ENCODE measurements at places on chromosomes 3 and 15.
A peak's percentile ranks its signal among the peaks of the same experiment; 100 is the strongest.

DNA sequence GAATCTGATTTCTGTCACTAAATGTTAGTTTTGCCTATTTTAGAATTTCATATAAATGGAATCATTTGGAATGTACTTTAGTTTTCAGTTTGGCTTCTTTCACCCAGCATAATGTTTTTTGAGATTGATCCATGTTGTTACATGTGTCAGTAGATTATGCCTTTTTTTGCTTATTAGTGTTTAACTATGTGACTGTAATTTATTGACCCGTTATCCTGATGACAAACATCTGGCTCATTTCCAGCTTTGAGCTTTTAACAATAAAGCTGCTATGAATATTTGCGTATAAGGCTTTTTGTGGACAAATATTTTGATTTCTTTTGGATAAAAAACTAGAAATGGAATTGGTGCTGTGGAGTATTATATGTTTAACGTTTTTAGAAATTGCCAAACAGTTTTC lies 254.5 kb upstream of the CFAP20DC start:
- DNase-seq, result no peak

DNA sequence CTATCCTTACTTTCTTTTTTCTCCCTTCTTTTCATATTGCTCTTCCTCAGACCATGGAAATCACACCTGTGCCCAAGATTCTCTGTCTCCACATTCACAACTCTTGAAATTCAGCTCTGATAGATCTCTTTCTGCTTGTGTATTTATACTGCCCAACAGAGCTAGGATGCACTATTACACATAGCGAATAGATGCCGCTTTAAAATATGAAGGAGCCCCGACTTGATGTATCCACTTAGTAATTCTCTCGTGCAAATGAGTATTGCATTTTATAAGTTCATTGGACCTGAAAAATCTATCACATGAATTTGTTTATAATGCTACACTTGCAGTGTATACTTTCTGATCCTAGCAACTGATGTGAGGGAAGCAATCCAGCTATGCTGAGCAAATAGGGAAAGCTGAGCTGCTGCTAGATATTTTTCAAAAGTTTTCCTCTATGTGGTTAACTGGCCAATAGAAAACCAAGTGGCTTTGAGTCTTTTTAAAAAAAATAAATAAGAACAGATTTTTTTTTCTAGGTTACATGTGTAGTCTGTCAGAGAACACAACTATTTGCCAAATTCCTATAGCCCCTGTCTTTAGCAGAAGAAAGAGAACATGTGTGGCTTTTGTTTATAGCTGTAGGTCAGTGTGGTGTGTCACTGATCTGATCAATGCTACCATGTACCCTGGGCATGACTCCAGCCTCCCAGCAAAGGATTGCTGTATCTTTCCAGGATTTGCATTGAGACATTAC lies 64.3 kb upstream of the LEKR1 start:
- no peak for DNase-seq

GRCh38 chr3:129942296-129942695 lies 32.2 kb upstream of the TRH start:
- peak; percentile 5 for DNase-seq

DNA sequence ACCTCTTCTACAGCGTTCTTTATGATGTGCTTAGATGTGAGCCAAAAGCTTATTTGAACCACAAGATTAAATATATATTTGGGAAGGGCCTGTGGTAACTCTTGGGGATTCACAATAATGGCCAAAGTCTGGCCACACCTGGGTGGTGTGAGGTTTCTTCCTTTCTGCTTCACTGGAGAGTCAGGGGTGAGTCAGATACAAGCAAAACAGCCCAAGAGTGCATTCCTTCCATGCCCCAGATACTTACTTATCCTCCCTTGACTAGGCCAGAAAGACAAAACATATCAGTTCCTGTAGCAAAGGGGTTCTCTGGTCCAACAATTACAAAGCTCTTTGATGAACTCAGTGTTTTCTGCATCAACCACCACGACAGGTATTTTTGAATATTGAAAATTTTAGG lies 941 bp downstream of the ZBED2 start:
- no peak for DNase-seq

DNA sequence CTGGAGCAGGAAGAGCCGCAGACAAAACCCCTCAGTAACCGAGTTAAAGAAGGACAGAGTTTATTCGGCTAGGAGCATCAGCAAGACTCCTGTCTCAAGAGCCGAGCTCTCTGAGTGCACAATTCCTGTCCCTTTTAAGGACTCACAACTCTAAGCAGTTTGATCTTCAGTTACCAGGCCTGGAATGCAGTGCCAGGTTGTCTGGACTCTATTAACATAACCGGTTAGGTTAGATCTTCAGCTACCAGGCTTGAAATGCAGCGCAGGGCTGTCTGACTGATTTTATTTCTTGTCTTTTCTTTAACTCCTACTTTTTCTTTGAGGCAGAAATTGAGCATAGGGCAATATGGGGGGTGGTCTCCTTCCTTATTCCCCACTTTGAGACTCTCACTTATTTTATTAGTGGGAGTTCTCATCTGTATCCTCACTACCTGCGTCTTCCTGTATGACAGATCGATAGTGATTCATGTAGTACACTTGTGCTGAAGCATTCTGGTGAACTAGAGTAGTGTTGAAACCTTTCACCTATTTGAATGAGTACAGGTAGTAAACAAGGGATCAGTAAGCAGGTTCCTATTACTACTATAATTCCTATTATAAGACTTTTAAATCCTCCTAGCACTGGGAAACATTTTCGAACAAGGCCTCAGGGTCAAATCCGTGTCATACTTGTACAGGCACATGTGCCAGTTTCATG lies 325.0 kb downstream of the CGGBP1 start:
- no peak for DNase-seq

- no peak for DNase-seq
Observed at GRCh38 chr15:78307976-78308375, 8.6 kb upstream of the SKIC8 start.

- no peak for DNase-seq
Observed at GRCh38 chr3:168847291-168847883, 751.7 kb upstream of the GOLIM4 start.

DNA sequence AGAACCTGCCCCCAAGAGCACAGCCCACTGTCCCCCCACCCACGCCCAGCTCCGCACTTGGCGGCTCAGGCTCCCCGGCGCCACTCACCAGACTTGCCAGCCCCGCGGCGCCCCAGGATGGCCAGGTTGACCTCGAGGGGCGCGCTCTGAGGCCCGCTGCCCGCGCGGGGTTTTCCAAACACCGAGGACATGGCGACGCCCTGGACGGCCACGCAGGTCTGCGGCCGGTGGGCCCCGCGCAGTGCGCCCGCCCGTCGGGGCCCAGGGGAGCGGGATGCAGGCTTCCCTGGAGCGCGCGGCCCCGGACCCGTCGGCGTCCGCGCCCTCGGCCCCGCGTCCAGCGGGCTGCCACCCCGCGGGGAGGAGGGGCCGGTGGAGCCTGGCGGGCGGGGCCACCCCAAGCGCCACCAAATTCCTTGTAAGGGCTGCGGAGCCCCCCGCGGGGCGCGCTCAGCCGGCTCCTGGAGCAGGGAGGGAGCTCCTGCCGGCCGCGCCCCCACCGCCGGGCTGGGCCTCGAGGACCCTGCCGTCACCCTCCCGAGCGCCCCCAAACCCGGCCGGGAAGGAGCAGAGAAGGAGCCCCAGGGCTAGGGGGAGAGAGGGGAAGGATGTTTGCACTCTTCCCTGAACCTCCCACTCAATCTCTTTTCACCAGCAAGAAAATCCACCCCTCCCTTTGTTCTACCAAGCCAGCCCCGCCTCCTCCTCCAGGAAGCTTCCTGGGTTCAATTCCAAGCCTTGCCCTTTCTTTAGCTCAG lies at the start of gene RASL12:
Gene RASL12, minus strand, starts transcription at position 347 of the 758 bp plus-strand sequence. Its CDS starts 156 bp downstream, at position 191.
- no peak for DNase-seq

DNA sequence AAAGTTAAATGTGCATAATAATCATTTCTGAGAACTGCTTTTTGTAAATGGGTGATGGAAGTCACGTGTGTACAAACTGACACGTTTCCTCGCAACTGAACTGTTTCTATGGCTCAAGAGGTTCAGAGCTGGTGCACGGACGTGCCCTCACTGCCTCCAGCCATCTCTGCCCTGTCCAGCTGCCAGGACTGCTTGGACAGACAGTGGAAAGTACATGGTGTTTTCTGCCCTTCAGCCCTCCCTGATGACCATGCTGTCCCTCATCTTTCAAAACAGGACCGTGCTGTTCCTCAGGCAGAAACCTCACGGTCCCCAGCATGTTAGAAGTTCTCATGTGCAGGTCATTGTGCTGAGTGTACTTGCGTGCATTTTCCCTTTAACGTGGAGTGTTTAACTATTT lies 38.7 kb downstream of the GJD2 start:
- no peak for DNase-seq

GRCh38 chr3:50617911-50618481 lies 1.0 kb downstream of the MAPKAPK3 start:
- DNase-seq, result no peak

- DNase-seq, result no peak
Observed at GRCh38 chr3:14143271-14144225, 18.7 kb downstream of the TMEM43 start.

GRCh38 chr3:151777880-151778279 lies 36.0 kb upstream of the AADAC start:
- DNase-seq, result no peak

- no peak for DNase-seq
Observed at GRCh38 chr3:13711911-13712650, 163.2 kb downstream of the FBLN2 start.

DNA sequence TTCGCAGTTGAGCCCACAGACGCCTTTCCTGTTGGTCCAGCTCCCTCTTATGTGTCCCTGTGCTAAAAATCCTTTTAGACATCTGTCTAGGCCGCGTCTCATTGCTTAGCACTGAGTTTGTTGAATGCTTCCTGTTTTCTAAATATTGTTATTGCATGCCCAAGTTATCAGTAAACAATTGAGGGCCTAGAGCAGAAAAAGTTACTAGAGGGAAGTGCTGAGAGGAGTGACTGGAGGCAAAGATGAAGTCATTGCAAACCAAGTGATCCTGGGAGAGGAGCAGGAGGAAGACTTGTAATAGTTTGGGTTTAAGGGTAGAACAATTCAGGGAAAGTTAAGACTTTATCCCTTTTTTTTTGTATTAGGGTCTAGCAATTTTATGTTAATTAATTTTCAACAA lies 88.1 kb downstream of the DCUN1D1 start:
- DNase-seq, result no peak

DNA sequence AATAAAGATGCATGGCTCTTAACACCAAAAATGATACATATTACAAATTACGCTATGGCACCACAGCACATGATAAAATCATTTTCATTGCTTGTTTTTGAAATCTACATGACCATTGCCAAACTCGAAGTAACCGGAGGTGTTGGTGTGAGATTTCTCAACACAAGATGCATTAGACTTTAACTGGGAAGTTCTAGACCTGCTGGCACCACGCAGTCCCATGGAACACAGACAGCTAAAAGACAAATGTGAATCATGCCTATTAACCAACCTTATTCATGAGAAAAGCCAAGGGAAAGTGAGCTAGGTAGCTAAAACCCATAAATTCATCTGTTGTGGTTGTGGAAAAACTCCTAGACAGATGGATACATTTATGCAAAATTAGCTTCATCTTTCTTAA lies 595.4 kb downstream of the FOXP1 start:
- DNase-seq, result no peak

DNA sequence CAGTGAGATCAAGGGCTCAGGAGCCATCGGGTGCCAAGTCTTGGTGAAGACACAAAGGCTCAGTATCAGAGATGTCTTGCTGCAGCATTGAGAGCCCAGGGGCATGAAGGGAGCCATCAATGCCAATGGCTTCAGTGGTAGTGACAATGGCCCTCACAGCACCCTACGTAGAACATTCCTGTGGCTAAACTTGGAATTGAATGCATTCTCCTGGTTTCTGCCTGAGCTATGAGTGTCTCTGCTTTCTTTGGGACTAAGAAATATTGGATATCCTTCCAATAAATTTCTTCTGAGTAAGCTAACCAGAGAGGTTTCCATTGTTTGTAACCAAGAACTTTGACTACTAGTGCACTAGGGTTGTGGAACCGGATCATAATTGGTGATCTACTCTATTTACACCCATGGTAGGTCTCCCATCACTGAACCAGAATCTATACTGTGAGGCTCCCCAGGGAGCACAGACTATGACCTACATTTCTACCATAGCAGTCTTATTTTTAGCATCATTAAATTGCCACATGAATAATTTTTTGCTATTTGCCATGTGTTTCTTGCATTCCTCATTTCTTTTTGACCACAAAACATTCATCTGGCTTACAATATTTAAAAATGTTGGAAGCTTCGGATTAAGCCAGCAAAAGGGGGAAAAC lies 31.6 kb upstream of the PDZRN3 start:
- no peak for DNase-seq

- DNase-seq, result no peak
Observed at GRCh38 chr3:61803983-61804382, 242.6 kb downstream of the PTPRG start.

GRCh38 chr3:161066930-161067329 lies 38.2 kb downstream of the B3GALNT1 start:
- no peak for DNase-seq

DNA sequence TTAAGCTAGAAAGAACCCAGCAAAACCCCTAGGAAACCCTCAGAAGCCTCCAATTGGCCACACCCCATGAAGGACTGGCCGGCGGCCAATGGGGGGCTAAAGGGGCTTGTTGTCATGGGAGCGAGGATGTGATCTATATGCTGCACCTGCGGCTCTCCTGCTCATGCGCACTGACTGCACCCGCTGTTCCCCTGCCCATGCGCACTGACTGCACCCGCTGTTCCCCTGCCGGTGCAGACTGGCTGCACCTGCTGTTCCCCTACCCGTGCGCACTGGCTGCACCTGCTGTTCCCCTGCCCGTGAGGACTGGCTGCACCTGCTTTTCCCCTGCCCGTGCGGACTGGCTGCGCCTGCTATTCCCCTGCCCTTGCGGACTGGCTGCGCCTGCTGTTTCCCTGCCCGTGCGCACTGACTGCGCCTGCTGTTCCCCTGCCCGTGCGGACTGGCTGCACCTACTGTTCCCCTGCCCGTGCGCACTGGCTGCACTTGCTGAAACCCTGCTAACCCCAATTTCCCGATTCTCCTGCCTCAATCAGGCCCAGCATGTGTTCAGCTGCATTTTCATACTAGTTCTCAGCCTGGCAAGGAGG lies 16.8 kb upstream of the MCCC1 start:
- DNase-seq, result peak; percentile 30

DNA sequence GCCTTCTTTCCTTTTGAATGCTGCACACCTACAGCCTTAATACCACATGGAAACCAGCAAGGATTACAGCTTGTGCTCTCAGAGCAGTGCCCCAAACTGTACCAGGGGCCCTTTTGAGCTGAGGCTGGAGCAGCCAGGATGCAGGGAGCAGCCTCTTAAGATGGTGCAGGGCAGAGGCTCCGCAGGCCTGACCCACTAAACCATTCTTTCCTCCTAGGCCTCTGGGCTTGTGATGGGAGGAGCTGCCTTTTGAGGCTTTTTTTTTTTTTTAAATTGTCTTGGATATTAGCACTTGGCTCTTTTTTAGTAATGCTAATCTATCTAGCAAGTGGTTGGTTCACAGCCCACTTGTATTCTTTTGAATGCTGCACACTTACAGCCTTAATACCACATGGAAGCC lies 37.7 kb downstream of the PFN2 start:
- no peak for DNase-seq

- DNase-seq, result no peak
Observed at GRCh38 chr15:43534897-43535296, 17.5 kb downstream of the MAP1A start.

Data from activated T-cell treated with anti-CD3 and anti-CD28 coated beads for 1 hour (primary cell).